CD8-positive, alpha-beta T cell (primary cell): ENCODE measurements at places on chromosomes 12 and 14.

- DNase-seq, result no peak
Observed at GRCh38 chr14:96501217-96501739, 904 bp upstream of the PAPOLA start.

- DNase-seq, result no peak
Observed at GRCh38 chr12:83256562-83256961, 569.9 kb downstream of the TMTC2 start.

DNA sequence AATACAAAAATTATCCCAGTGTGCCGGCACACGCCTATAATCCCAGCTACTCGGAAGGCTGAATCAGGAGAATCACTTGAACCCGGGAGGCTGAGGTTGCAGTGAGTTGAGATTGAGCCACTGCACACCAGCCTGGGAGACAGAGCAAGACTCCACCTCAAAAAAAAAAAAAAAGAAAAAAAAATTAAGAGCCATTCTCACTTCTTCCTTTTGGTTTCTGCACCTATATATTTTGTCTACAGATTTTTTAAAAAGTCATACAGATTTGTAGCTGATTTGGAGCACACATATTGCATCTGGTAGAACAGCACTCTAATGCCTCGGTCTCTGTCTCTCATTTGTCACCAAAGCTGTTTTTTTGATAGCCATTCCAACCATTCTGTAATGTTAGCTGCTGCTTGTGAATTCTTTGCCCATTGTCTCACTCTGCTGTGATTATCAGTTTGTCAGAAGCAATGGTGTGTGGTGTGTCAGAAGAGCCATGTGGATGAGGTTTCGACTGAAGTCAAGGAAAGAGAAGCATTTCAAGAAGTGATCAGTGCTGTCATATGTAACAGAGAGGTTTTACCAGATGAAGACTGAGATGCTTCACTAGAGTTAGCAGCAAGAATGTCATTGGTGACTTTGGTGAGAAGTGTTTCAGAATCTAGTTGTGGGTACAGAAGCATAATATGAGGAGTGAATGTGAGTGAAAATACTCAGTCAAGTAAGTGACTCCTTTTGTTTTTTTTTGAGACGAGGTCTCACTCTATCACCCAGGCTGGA, 8.7 kb upstream of the KTN1 start:
- DNase-seq, result no peak

- no peak for DNase-seq
Observed at GRCh38 chr14:104264495-104265265, 126.3 kb downstream of the KIF26A start.

- no peak for DNase-seq
Observed at GRCh38 chr14:93068711-93069110, 47.0 kb downstream of the ITPK1 start.

GRCh38 chr12:53958128-53958527, 3.4 kb downstream of the HOXC12 start:
- no peak for DNase-seq

GRCh38 chr12:128643155-128643554, 180.6 kb downstream of the SLC15A4 start:
- DNase-seq, result no peak

GRCh38 chr14:62117751-62118105, 355.5 kb downstream of the SNAPC1 start:
- DNase-seq, result no peak

GRCh38 chr12:114403690-114404066, 2.3 kb downstream of the TBX5 start:
- no peak for DNase-seq

DNA sequence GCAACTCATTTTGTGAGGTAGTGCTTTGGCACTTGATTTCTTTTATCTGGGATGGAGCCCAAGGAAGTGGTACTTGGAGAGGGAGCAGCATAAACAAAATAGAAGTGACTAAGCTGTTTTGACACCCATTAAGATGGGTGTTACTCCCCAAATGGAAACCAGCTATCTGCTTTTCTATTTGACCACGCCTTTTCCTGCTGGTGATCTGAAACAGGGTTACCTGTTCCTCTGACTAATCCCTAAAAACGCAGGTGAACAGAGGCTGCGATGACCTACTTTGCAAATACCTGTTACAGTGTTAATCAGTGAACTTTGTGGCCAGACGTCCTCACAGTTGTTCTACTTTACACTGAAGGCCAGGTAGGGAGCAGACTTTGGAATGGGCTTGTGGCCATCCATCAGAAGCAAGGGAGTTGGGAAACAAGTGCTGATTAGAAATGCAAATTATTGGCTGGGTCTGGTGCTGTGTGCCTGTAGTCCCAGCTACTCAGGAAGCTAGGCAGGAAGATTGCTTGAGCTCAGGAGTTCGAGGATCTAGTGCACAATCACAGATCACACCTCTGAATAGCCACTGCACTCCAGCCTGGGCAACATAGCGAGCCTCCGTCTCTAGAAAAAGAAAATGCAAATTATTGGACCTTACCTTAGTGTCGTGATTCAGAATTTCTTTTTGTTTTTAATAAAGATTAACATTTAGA, 58.3 kb upstream of the HECTD1 start:
- DNase-seq, result no peak

GRCh38 chr14:85881935-85882334, 352.0 kb downstream of the FLRT2 start:
- no peak for DNase-seq

DNA sequence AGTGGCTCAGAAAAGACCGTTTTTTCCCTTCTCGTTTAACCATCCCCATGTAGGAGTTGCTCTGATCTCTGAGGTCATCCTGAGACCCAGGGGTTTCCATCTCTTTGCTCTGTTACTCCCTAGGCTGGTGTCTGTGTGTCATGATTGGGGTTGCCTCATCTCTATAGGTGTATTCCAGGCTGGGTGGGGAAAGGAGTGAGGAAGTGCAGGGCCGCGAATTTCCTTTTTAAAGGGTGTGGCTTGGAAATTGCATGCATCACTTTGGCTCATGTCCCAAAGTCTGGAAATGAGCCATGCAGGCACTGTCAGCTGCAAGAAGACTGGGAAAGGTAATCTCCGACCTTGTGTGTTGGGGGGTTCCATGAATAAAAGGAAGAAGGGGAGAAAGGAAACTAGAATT, 201.9 kb downstream of the AACS start:
- no peak for DNase-seq

- DNase-seq, result no peak
Observed at GRCh38 chr12:116783525-116784237, 45.6 kb downstream of the RNFT2 start.

GRCh38 chr14:61213920-61214319, 67.2 kb downstream of the TMEM30B start:
- DNase-seq, result no peak

GRCh38 chr14:96511146-96511545, 9.0 kb downstream of the PAPOLA start:
- no peak for DNase-seq

GRCh38 chr12:96811083-96811482, 96.0 kb upstream of the NEDD1 start:
- no peak for DNase-seq

GRCh38 chr12:132279184-132279889, 50.1 kb downstream of the GALNT9 start:
- no peak for DNase-seq
